Fibroblast of the aortic adventitia (primary cell): ENCODE measurements at places on chromosomes 12 and 14. TPM values are rescaled to one million over a fixed set of nuclear protein-coding genes. Genes with fewer than 3 reads are reported as not detected.

The CCDC85C gene
- 2.9 and 3.4 TPM in 2 replicates for total RNA-seq

DNA sequence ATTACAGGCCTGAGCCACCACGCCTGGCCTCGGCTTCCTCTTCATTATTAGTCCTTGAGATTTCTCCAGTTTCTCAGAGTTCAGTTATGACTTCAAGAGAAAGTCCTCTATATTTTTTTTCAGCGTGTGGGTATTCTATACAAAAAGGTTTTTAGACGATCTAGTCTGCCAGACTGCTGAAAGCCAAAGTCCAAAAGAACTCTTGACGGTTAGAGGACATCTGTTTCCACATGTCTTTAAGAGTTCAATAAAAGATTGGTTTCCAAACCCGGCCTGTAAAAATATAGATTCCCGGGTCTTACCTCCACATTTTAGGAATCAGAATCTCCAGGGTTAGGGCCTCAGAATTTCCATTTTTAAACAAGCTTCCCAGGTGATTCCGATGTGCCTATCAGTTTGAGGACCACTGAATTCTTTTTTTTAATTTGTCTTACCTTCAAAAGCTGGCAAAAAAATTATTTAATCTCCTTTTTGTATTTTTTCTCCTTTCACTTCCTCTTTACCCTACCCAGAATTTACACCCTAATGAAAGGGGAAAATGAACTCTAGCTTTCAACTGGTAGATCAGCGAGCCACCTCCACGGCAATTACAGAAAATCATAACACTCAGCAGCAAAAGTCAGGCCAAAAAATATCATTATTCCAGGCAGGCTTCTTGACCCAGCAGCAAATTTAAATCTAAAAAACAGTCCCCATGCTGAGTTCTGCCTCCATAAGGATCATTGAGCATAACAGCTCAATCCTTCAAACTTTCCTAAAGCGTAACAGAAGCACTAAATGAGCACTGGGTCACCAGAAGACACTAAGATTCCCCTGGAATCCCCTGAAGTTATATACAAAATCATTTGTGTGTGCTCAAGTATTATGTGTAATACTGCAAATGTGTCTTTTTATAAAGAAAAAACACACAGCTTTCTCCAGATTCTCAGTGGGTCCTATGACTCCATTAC is 8.7 kb downstream of the NT5DC3 start:
- DNase-seq: no peak

The FGD6 gene
- 12.5 and 13.1 TPM in 2 replicates for total RNA-seq

DNA sequence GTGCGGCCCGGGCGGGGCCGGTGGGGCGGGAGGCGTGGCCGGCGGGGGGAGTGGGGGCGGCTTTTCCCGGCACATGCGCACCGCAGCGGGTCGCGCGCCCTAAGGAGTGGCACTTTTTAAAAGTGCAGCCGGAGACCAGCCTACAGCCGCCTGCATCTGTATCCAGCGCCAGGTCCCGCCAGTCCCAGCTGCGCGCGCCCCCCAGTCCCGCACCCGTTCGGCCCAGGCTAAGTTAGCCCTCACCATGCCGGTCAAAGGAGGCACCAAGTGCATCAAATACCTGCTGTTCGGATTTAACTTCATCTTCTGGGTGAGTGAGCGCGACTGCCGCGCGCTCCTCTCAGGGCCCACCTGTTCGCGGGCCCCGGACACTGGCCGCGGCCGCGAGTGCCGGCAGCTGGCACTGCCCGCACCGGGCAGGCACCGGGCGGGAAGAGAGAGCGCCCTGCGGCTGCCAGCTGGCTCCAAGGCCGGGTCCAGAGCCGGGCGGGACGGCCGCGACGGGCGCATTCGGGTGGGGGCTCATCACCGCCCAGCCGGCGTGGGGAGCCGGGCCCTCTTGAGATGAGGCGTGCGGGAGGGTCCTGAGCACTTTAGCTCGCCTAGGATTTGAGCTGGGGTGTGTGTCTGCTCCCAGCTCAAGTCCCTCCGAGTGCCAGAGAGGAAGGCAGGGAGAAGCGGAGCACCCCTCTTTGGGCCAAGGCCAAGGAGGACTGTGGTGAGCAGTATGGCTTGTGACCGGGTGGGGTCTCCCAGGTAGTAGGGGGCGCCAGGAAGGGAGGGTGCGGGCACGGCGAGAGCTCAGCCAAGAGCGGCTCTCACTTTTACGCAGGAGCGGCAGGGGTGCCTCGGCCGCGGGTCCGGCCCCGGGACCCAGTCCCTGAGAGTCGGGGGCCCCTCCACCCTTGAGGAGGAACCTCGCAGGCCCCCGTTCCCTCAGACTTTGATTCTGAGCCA is at the start of gene CD9:
CD9 (plus strand) TSS at position 145 of the 957 bp plus-strand sequence; CDS start at position 245, 100 bp downstream.
- peak; percentile 49 for DNase-seq

GRCh38 chr12:11812586-11813437 is 163.3 kb downstream of the ETV6 start:
- peak; percentile 21 for DNase-seq

The GPR65 gene
- total RNA-seq: 0.09 TPM in 1 of 2 replicates, not detected in the other

GRCh38 chr14:72247896-72248465 is 315.8 kb downstream of the RGS6 start:
- no peak for DNase-seq

DNA sequence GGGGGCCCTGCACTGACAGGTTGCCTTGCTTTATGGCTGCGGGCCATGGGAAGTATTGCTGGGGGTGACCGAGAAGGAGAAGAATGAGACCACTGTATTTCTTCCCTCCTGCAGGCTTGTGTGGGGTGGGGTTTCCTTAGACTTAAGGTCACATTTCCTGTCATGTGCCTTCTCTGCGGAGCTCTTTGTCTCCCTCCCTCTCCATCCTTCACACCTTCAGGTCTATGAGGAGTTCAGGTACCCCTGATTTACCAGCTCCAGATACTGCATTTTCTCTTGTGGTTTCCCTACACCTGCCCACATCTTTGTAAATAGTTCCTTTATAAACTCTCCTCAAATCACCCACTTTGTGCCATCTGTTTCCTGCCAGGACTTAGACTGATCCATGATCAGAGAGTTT is 3.6 kb downstream of the FNTB start:
- DNase-seq: no peak

The MLEC gene
- 77.1 and 135 TPM in 2 replicates for total RNA-seq

DNA sequence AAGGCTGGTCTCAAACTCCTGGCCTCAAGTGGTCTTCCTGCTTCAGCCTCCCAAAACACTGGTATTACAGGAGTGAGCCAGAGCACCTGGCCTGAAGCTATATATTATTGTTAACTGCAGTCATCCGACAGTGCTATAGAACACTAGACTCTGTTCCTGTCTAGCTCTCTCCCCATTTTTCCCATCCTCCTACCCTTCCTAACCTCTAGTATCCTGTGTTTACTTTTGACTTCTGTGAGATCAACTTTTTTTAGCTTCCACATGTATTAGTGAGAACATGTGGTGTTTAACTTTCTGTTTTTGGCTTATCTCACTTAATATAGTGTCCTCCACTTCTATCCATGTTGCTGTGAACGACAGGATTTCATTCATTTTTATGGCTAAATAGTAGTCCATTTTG is 34.7 kb downstream of the TRAF3 start:
- no peak for DNase-seq

DNA sequence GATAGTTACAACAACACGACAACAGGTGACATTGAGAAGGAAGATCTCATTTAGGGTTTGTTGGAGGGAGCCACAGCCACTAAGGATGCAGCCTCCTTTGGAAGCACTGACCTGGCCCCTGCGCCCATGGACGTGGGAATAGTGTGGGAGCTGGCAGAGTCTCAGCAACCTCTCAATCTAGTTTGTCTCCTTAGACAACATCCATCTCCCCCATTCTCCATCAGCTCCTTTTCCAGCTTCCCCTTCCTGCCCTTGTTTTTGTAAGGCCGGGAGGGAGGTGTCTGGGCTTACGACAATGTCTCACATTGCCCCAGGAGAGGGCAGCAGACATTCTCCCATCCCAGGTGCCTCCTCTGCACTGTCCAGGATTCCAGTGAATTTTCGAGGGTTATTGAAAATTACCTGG is 170.2 kb upstream of the PZP start:
- no peak for DNase-seq

GRCh38 chr12:48925304-48926011 is at the start of gene FKBP11:
Gene FKBP11, minus strand, starts transcription at chr12:48925492. Its CDS starts 64 bp downstream, at chr12:48925428.
- peak; percentile 40 for DNase-seq
